ENCODE measurements at places on chromosomes 12 and 14.

GRCh38 chr12:673849-674248, 10.6 kb upstream of the NINJ2 start:
- no peak for DNase-seq

GRCh38 chr12:85627584-85627983, 208.6 kb downstream of the RASSF9 start:
- DNase-seq, result no peak

- no peak for DNase-seq
Observed at GRCh38 chr12:102433304-102433703, 47.1 kb downstream of the IGF1 start.

- DNase-seq, result no peak
Observed at GRCh38 chr14:37546621-37547447, 48.2 kb downstream of the FOXA1 start.

DNA sequence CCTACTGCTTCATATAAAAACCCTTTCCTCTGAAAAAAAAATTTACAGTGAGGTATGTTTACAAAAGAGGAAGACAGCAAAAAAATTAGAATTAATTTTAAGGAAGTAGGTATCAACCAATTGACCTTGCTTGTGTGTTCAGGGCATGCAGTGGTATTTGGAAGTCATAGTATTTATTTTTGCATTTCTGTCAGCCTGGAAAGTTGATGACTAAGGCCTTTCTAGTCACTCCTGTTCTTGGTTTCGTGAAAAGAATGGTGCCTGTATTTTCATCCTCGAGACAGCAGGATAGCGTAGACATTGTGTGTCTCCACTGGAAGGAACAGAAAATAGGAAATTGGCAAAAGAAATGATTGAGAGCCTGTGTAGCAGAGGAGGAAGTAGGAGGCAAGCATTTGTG, 24.5 kb downstream of the SLC16A7 start:
- no peak for DNase-seq

DNA sequence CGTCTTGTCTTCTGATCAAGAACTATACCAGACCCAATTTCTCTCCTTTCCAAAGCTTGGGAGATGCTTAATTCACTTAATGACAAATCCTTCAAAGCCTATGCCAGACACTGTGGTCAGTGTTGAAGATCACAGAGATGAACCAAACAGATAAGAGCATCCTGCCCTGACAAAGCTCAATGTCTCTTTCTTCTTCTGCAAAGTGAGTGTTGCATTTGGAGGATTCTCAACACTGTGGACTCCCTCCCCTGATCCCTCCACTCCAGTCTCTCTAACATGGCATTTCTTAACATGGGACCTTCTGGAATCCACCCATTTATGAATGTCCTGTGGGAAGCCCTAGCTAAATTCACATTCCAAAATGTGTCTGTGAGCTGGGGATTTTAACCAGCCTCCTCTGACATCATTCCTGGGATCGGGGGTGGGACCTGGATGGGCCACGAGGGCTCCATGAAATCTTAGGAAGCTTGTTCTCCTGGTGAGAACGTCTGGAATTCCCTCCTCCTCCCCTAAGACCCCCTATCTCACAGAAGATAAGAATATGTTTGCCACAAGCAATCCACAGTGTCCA, 20.3 kb downstream of the SYNE3 start:
- DNase-seq, result no peak

DNA sequence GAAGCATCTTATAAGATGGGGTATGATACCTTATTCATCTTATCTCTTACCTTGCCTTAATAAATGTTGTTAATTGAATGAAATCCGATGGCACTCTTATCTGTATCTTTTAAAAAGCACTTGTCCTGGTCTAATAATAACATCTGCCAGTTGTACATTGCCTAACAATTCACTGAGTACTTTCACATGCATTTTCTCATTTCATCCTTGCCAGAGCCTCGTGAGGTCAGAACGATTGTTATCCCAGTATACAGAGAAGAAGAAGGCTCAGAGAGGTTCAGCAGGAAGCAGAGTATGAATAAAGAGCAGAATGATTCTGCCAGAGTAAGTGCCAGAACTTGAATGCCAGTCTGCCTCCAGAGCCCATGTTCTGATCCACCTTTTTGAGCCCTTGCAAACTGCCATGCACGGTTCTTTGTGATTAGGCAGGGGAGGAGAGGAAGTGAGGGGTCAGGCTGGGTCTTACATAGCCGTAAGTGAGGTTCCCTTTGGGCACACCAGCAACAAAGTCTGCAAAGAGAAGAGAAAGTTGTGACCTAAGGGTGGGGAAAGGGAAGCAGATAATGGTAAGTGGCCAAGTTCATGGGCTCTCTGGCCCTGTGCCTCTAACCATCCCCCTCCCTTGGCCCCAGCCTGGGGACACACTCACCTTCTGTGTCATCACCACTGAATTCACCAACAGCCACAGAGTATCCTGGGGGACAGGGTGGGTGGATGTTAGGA, 11.7 kb downstream of the ITGA5 start:
- DNase-seq, result no peak

DNA sequence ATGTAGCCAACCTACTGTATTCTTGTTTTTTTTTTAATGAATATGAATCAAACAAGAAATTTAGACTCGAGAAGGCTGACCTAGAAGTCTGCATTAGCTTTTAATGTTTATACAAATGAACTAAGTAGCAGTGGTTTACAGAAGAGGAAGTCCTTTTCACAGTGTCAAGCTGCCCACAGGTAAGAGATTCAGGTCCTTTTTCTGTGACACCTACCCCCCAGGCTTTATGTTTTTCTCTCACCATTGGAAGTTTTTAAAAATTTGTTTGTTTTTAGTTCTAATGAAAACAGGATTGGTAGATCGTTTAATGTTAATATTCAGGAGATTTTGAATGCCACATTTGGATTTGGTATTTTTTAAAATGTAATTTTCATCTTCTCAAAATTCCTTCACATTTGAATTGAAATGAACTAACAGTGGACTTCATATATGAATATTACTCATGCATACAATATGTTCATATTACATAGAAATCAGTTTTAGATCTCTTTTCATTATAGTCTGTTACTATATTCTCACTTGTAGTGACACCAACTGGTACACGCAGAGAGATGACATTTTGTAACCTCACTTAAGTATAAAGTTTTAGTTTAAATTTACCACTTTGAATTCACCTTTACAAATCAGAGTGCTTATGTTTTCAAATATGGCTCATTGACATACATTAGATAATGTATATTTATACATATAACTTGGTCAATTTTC, 29.7 kb downstream of the ATF7IP start:
- no peak for DNase-seq

DNA sequence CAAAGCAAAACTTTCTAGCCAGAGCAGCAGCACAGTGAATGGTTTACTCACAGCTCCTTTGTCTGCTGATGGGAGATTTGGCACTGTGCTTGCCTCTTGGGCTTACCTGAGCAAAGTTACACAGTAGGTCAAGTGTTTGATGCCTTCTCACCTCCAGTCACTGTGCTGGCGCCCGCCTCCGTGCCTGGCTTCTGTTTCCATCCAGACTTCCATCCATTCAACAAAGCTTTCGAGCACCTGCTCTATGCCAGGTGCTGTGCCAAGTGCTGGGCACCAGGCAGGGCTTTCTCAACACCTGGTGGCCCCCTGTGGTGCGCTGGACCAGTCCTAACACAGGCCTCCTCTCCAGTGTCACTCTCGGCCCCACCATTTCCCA, 199.2 kb upstream of the EEA1 start:
- DNase-seq, result no peak

DNA sequence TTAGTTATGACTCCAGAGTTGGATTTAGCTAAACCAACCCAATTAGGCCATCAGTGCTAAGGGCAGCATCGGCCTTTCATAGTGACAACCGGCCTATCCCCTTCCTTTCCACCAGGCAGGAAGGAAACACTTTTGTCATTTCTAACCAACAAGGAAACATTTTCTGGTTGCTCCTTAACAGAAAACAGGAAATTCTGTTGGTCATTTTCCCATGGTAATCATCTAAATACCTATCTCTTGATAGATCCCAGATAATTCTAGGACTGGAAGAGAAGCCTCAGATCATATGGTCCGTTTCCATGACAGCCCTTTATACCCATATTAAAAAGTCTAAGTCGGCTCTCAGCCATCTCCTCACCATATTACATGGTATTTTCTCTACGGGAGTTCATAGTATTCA, 79.2 kb upstream of the USP44 start:
- no peak for DNase-seq

DNA sequence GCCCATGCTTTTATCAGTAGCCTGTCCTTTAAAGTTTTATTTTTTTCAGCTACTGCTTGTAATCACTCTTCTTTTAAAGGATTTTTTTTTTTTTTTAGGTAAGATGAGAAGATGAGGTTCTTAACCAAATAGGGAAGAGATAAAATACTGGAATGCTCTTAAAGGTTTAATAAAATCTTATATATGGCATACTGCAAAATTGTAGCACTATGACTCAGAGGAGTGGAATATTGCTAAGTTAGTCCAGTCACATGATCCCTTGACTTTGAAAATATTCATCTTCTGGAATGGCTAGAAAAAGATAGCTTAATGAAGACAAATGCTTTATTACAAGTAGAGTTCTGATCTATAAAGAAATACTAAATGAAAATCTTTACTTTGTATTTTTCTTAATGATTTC, 116.6 kb downstream of the NAV3 start:
- no peak for DNase-seq

DNA sequence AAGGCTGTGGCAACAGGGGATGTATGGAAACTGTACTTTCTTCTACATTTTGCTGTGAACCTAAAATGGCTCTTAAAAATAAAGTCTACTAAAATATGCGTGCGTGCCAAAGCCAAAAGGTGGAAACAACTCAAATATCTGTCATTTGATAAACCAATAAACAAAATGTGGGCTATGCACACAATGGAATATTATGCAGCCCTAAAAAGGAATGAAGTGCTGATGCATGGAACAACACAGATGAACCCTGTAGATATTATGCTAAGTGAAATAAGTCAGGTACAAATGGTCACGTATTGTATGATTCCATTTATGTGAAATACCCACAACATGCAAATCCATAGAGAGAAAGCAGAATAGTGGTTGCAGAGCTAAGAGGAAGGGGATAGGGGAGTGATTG, 8.0 kb downstream of the CACNA2D4 start:
- no peak for DNase-seq

- no peak for DNase-seq
Observed at GRCh38 chr14:99158150-99158549, 113.8 kb downstream of the BCL11B start.

DNA sequence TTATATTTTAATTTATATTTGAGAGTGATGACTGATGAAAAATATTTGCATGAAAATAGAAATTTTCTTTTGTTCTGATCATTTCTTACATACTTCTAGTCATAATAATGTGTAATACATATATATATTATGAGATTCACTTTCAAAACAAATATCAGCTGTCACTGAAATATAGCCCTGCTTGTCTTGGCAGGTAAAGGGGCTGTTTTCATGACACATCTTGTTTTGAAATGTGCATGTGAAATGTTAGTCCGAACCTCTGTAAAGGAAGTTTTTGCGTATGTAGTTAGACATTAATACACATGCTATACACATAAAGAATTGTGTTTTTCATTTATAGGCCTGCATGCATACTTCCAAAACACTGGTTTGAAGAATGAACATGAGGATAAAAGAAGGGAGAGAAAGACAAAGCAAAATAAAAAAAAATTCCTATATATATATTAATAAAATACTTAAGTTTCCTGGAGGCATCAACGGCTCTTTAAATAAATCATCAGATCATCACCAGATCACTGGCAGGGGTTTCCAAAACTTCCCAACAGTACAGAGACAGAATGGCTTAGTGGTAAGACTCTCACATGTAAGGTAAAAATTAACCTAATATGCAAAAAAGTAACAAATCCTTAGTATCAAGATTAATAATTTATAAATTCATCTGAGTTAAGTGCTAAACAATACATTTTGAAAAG, 60.1 kb downstream of the SEL1L start:
- DNase-seq, result no peak

- DNase-seq, result no peak
Observed at GRCh38 chr12:41956353-41956752, 188.3 kb downstream of the GXYLT1 start.

DNA sequence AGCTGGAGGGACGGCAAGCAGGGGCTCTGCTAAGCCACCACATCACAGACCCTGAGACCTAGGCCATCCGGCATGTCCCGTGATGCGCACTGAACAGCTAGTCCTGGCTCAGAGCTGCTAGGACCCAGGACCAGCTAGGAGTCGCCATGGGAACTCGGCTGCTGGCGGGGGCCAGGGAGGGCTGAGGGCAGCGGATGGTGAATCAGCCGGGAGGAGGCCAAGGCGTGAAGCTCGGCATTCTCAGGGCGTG, 5.1 kb downstream of the AHNAK2 start:
- DNase-seq, result no peak

GRCh38 chr14:57583396-57583795, 89.7 kb upstream of the CCDC198 start:
- no peak for DNase-seq

- no peak for DNase-seq
Observed at GRCh38 chr14:67934087-67934486, 114.5 kb downstream of the RAD51B start.

Measured in stimulated activated CD8-positive, alpha-beta memory T cell treated with anti-CD3 and anti-CD28 coated beads, Interleukin-7, amount 100 ng/mL, for 24 hours (primary cell).